ENCODE measurements at places on chromosomes 3 and 15.

DNA sequence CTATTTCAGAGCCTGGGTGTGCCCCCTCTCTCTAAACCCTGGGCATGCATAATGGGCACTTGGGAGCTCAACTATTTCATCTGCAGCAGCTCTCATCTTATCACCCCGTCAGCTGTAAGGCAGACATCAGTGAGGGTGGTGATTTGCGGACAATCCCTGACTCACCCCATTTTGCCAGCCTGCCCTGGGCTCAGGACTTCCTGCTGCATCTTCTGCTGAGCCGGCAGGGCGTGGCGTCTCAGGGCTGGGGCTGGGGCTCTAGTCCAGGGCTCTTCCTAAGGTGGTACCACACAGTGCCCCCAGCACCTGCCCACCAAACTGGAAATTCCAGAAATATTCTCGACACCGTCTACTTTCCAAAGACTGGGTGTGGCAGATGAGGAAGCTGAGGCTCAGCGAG lies 925 bp upstream of the PSTPIP1 start:
- DNase-seq = peak; percentile 77

GRCh38 chr3:105891101-105891500 lies 22.3 kb upstream of the CBLB start:
- no peak for DNase-seq

GRCh38 chr15:63408524-63408923 lies 26.9 kb upstream of the CA12 start:
- no peak for DNase-seq

DNA sequence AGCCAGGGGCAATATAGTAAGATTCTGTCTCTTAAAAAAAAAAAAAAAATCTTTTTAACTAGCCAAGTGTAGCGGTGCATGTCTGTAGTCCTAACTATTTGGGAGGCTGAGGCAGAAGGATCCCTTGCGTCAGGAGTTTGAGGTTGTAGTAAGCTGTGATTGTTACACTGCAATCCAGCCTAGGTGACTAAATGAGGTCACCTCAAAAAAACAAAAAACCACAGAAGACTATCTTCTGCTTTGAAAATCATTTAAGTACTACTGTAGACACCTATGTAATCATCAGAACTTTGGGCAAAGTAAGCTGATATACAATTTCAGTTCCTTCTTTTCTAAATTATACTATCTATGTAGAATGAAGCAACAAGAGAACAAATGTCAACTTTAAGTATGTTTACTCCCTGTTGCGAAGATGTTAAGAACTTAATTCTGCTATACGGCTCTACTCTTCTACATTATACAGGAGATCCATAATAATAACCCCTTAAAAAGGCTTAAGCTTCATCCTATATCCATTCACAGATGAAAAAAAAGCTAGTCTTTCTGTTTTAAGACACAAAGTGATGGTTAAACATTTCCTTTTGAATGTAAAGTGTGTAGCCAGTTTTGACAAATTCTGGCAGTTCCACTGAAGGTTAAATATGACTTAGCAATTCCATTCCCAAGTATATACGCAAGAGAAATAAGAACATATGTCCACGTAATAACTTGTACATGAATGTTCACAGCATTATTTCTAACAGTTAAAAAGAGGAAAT lies 15.2 kb downstream of the DAZL start:
- DNase-seq = no peak

DNA sequence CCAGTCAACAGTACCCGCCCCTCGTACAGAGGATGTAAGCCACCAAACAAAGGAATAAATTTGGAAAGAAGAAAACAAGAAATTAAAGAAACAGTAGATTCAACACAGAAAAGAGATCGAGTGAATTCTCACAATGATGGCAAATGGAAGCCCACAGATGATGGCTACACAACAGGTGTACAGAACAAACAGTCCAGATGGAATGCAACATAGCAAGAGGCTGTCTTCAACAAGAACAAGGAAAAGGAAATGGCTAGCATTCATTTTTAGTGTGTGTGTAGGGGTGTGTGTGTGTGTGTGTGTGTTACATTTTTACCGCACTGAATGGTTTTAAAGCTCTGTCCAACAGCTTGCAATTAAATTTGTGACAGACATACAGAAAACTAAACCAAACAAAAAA lies 12.9 kb downstream of the NEDD4 start:
- no peak for DNase-seq

DNA sequence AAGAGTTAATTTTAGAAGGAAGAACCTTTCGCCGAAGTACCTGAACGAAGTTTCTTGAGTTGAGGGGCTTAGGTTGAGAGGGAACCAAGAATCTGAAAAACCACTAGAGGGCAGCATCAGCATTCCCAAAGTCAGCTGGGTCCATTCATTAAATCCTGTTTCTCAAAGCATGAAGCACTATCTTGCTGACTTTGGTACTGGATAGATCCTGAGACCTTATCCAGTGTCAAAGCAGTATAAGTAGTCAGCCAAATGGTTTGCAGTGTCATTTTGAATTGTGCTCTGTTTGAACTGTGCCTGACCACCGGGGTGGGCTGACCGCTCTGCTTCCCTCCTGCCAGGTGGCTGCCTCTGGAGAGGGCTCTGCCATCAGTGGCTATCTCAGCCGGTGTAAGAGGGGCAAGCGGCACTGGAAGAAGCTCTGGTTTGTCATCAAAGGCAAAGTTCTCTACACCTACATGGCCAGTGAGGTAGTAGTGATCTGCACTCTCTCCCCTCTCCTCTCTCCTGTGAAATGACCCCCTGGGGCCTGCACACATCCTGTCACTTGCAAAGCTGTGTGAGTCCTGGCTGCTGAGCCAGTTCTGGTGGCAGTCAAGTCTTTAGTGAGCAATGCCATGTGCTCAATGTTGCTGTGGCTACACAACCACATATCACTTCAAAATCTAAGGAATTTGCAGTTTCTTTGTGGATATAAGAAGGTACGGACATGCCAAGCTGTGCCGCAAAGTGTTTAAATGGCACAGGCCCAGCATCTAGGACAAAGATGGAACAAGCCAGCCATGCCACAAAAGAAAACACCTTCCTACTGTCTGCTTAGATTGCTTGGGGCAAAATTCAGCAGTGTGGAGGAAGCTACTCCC lies 21.4 kb upstream of the NR2C2 start:
- peak; percentile 53 for DNase-seq

Data from inflammatory macrophage (primary cell).